Foreskin fibroblast (primary cell): ENCODE measurements at places on chromosomes 11 and 22.

DNA sequence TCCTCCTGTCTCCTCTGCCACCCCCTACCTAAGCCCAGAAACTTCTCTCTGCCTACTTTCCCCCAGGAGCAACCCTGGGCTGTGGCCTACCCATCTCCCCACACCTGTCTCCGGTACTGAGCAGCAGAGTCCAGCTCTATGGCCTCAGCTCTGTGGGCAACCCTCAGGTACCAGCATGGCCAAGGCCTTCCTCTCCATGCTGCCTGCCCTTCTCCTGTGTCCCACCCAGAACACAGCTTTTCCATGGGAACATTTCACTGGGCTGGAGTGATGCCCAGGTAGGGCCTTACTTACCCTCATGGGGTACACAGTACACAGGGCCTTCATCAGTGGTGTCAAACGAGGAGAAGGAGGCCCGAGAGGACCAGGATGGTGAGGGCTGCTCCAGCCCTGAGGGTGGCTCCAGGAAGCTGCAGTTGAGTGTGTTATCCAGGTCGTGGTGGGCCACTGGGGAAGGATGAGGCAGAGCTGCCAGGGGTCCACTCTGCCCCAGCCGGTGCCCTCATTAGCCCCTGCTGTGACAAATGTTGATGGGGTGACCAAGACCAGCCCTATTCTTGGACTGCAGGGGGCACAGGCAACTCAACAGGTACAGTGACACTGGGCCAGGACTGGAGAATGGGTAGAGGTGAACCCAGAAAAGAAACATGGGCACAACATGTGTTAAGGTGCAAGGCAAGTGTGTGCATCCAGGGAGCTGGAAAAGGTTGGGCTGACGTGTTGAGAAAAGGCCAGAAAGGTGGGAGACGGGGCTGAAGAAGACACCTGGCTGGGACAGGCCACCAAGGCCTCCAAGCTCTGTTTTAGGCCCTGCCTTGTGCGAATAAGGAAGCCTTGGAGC is 10.3 kb downstream of the SCARF2 start:
- no peak for DNase-seq

DNA sequence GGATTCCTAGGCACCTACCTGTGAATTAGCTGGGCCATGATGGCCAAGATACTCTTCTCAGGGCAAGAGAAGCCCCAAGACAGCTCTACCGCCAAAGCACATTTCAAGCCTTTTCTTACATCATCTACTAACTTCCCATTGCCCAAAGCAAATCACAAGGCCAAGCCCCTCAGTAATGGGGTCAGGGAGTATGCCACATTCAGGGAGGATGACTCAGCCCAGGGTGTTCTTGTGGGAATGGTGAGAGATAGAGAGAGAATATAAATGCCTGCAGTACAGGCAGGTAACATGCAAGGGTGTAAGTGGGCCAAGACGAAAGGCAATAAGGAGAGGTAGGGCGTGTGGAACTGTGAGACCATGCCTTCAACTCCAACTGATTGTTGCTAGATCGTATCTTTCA is 162.5 kb upstream of the ISX start:
- no peak for DNase-seq

- no peak for DNase-seq
Observed at GRCh38 chr22:49704345-49705215, 123.1 kb downstream of the BRD1 start.

- DNase-seq = no peak
Observed at GRCh38 chr11:70167723-70168404, 35.2 kb upstream of the FADD start.

GRCh38 chr11:66118847-66119246 is 48.8 kb downstream of the PACS1 start:
- no peak for DNase-seq

DNA sequence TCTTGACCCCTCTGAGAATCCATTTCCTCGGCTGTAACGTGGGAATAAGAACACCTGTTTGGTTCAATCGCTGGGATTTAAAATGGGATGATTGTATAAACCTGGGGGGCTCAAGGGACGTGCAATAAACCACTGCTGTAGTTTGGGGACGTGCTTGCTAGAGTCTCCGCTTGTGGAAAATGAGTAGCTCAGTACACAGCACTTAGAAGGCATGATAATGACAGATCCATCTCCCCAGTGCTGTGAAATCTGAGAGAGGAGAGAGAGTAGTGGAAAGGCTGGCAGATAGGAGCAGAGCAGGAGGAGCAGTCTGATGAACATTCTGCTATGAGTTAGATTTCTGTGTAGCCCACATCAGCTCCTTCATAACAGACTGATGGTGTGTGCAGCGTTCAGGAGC is 256.5 kb downstream of the MN1 start:
- no peak for DNase-seq

- peak; percentile 44 for DNase-seq
Observed at GRCh38 chr11:120929664-120930154, 94.2 kb upstream of the TBCEL start.

DNA sequence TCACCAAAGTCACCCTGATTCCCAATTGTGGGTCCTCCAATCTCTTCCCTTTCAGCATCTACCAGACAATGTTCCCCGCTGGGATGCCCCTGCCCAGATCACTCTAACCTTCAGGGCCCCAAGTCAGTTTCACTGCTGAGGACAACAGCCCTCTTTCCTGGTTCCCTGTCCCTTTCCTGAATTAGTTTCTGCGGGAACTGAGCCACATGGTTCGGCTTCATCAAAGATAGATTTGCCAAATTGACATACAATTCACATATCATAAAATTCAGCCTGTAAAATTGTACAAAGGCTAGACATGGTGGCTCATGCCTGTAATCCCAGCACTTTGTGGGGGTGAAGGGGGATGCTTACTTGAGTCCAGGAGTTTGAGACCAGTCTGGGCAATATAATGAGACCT is 10.1 kb downstream of the PRDX5 start:
- DNase-seq = no peak

DNA sequence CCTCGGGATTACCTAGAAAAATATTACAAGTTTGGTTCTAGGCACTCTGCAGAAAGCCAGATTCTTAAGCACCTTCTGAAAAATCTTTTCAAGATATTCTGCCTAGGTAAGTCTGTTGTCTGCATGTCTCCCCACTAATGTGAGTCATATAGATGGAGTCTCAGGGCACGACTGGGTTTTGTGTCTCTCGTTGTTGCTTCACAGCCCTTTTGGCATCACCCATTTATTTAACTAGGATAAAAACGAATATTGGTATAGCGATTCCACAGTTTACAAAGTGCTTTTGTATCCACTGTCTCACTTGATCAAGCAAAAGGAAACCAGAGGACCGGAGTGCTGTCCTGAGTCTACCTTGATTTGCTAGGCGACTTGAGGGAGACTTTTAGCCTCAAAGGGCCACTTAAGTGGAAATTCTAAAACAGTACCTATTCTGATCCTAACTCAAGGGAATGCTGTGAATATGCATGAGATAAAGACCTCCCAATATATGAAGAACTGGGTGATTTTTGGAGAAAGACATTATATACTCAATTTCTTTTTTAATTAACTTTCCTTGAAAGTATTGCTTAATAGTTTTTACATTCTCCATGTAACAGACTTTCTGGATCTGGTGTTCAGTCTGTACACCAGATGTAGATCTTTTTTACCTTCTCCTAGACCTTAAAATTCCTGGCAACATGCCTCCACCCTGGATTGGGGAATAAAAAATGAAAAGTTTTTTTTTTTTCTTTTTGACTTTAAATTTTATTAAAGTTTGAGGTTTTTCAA is 590 bp downstream of the NNMT start:
- no peak for DNase-seq

DNA sequence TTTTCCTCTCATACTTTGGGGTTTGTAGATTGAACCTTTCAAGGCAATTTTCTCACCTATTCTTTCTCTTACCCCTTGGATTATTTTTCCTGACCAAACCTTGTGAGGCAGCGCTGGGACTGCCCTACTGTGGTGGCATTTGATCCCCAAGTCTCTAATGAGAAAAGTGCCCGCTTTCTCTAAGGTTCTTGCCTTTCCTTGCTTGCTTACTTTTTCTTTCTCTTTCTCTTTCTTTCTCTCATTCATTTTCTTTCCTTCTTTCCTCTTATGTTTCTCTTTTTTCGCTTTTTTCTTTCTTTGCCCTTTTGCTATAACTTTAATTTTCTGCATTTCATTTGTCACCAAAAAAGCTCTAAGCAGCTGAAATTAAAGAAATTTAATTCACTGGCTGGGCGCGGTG is 40.7 kb upstream of the ADSL start:
- DNase-seq = no peak

GRCh38 chr11:46892838-46893237 is 25.5 kb downstream of the LRP4 start:
- no peak for DNase-seq

GRCh38 chr22:27771637-27772036 is 29.9 kb downstream of the MN1 start:
- no peak for DNase-seq

DNA sequence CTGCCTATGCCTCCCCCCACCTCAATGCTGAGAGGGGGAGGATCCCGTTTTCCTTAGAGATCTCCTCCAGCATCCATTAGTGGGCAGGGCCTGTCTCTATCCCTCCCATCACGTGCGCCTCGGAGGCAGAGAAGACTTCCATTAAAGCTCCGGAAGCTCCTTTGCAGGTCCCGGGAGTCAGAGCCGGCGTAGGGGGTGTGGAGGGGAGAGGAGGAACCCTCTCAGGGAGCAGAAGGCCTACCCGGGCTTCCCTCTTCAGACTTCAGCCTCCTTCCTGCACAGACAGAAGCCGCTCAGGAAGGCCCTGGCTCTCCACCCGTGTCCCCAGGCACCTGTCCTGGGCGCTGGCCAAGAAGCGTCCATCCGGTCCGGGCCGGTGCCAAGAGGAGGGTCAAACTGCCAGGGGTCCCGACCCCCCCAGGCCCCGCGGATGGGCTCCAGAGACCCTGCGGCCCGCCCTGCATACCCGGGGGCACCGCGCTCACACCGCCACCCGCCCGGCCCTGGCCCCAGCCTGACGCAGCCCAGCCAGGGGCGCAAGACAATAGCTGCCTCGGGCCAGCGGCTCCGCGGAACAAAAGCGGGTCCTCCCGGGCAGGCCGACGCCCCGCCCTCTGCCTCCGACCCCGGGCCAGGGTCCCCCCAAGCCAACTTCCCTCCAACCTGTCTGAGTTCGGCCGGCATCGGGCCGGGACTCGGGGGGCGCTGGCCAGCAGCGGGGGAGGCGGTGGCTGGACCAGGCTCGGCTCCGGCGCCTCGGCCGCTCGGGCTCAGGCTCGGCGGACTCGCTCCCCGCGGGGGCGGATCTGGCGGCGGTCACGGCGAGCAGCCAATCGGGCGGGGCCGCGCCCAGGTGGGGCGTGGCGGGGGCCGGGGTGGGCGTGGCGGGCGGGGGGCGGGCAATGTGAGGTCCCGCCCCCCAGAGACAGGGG is 29.9 kb downstream of the ARVCF start:
- DNase-seq = peak; percentile 67

DNA sequence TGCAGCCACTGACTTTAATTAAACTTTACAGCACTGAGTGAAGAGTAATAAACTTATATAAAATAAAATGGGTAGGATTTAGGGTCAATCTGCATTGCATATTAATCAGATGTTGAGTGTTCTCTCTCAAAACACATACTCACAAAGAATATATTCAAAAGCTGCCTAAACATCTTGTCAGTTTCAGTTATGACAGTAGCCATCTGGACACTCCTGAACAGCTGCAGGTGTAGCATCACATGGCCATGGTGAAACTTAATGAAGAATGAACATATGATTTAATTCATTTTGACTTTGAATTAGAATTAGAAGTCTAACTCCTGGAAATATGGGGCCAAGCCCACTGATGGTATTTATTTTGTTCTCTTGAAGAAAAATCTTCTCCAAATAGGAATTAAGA is 684.3 kb upstream of the RAG2 start:
- no peak for DNase-seq

GRCh38 chr22:44638971-44639760 is 62.8 kb upstream of the PRR5 start:
- DNase-seq = peak; percentile 55

DNA sequence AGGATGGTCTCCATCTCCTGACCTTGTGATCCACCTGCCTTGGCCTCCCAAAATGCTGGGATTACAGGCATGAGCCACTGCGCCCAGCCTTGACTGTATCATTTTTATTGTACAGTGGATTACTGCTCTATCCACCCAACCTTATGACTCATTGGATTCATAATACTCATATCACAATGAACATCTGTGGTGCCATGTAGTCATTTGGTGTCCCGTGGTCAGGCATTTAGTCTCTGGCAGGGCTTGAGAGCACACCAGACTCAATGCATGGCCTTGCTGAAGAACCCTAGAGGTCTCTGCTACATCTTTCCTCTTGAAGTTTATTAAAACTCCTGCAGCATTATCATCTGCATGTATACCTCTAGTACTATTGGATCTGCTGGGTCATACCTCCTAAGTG is 98.0 kb upstream of the LDLRAD3 start:
- peak; percentile 30 for DNase-seq
